GF-D8 (cell line): ENCODE measurements at places on chromosomes 5 and 9.

DNA sequence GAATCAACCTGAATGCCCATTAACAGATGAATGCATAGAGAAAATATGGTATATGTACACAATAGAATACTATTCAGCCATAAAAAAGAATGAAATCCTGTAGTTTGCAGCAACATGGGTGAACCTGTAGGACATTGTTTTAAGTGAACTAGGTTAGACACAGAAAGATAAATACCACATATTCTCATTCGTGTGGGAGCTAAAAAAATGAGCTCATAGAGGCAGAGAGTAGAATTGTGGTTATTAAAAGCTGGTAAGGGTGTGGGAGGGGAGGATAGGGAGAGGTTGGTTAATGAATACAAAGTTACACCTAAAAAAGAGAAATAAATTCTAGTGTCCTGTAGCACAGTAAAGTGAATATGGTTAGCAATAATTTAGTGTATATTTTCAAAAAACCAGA lies 23.5 kb downstream of the PTTG1 start:
- DNase-seq: no peak

- DNase-seq: no peak
These were observed 35.0 kb downstream of the PRELID2 start for GRCh38 chr5:145800181-145800580.

DNA sequence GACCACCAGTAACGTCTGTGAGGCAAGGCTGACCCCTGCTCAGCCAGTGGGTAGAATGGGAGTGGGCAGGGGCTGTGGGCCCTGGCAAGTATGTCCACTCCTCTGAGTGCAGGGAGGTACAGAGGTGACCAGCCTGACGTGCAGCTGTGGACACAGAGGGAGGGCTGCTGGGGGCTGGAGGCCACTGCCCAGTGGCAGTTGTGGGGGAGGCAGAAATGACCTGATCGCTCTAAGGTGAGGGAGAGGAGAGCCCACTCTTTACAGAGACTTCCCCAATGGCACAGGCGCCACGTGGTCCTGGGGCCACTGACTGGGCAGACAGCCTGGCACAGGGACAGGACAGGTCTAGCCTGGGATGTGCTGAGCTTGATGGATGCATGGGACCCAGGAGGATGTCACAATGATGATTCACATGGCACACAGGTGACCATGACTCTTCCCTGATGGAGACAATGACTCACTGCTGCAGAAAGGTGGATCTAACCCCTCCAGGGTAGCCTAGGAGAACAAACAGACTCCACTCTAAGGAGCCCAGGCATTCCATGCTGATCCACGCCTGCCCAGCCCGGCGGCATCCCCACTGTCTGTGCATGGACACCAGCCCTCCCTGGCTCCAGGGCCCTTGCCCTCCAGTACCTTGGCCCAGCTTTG lies 7.7 kb downstream of the LPCAT1 start:
- no peak for DNase-seq

- DNase-seq: no peak
These were observed 29.3 kb downstream of the CARTPT start for GRCh38 chr5:71748360-71748759.

DNA sequence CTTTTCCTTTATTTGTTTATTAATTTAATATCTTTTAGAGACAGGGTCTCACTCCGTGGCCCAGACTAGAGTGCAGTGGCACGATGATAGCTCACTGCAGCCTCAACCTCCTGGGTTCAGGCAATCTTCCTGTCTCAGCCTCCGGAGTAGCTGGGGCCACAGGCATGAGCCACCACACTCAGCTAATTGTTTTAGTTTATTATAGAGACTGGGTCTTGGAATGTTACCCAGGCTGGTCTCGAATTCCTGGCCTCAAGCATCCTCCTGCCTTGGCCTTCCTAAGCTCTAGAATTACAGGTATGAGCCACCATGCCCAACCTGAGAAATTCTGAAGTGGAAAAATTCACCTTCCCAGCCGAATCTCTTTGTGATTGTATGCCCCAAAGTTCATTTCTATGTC lies 139.4 kb upstream of the SLC12A2 start:
- no peak for DNase-seq

DNA sequence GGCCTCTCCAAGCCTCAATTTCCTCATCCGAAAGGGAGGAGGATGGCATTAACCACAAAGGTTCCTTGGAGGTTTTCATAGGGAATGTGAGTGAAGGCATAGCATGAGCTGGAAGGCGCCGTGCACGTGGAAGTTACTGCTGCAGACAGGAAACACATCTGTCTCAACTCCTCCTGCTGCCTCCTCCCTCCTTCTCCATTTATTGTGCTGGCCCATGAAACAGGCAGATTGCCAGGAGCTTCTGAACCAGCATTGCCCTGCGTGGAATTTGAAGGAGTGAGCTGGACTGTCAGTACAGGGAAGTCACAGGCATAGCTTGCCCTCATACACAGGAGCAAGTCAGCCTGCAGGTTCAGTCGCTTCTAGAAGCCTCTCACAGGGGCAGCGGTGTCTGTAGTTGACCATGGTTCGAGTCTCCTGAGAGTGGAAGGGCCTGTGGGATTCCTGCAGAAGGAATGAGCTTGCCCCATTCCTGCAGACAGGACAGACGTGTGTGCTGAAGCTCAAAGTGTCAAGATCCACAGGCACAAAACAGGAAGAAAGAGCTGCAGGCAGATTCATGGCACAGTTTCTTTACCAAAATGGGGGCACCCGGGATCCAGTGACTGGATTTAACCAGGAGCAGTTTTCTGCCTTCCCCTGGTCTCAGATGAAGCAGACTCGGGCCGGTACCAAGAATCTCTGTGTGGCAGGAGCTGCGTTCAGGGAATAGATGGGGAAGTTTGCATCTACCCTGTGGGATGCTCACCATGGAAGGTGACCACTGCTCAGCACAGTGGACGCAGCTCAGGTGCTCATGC lies 48.7 kb upstream of the CTSL start:
- peak; percentile 51 for DNase-seq
